ENCODE measurements at places on chromosomes 11 and 22. TPM values are rescaled to one million over a fixed set of nuclear protein-coding genes. Genes with fewer than 3 reads are reported as not detected.

SLC15A3 gene
- 33.7 TPM for total RNA-seq

WDR74 gene
- 97.0 TPM for total RNA-seq

ZNF214 gene
- total RNA-seq = 3.2 TPM

MS4A15 gene
- 0.17 TPM for total RNA-seq

MMP11 gene
- 9.6 TPM for total RNA-seq

BTG4 gene
- total RNA-seq = not detected

SDHAF2 gene
- 44.8 TPM for total RNA-seq

RAPSN gene
- 0.34 TPM for total RNA-seq

OTUB1 gene
- total RNA-seq = 112 TPM

OR10G8 gene
- not detected for total RNA-seq

TRIM49 gene
- not detected for total RNA-seq

TRPM5 gene
- 0.11 TPM for total RNA-seq

C11orf21 gene
- total RNA-seq = not detected

TENM4 gene
- total RNA-seq = 8.8 TPM

C1QTNF4 gene
- total RNA-seq = 3.5 TPM

C22orf42 gene
- total RNA-seq = not detected

PARVG gene
- 0.50 TPM for total RNA-seq

LRRC4C gene
- total RNA-seq = 2.2 TPM

HOATZ gene
- not detected for total RNA-seq

OR10A6 gene
- total RNA-seq = not detected

All from H1 (cell line).